ENCODE measurements at places on chromosomes 13 and 19.

- no peak overlapping the region for H3K27ac ChIP-seq
- no peak overlapping the region for H3K4me3 ChIP-seq
- peaks cover 11% of the 10 kb centered on the region for H3K36me3 ChIP-seq
- no peak for DNase-seq
- H3K27me3 ChIP-seq = no peaks in the 10 kb centered on the region
Measured at GRCh38 chr13:51687947-51688714, 103.9 kb downstream of the WDFY2 start.

- H3K36me3 ChIP-seq = peaks cover 35% of the 10 kb centered on the region
- peak overlapping the region; percentile 48 for H3K27ac ChIP-seq
- peaks cover 10% of the 10 kb centered on the region for H3K4me1 ChIP-seq
- DNase-seq = no peak
- H3K4me3 ChIP-seq = no peak overlapping the region
Measured at GRCh38 chr13:79361299-79361698, 44.8 kb downstream of the RBM26 start.

GRCh38 chr13:100875392-100876043 lies 200.9 kb upstream of the TMTC4 start:
- H3K27me3 ChIP-seq = peaks cover 8% of the 10 kb centered on the region
- peaks cover 2% of the 10 kb centered on the region for H3K36me3 ChIP-seq
- no peak for DNase-seq
- H3K4me1 ChIP-seq = no peaks in the 10 kb centered on the region
- H3K4me3 ChIP-seq = no peak overlapping the region
- no peak overlapping the region for H3K27ac ChIP-seq

DNA sequence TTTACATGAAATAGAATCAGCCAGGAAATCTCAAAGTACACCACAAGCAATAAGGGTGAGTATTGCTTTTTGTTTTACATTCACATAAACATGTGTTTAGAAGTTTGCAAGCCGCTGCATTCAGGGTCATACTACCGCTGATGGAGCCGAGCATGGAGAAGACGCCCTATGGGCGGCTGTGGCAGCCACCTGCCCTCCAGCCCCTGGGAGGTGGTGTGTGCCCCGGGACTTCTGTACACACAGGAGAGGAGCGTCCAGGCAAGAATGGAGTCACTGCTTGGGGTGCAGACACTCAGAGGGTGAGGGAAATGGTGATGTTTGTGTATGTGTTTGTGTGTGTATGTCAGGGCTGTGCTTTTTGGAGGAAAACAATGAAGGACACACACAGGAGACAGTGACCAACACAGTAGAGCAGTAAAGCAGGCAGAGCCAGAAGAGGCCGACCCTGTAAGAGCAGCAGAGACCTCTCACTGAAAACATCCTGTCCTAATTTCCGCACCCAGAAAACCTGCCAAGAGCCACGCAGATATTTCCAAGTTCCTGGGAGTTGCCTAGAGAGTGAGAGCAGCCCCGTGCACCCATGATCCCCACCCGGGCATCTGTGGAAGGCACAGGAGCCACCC lies 108.1 kb upstream of the GJB6 start:
- H3K27me3 ChIP-seq = peaks cover 3% of the 10 kb centered on the region
- H3K4me1 ChIP-seq = peaks cover 6% of the 10 kb centered on the region

DNA sequence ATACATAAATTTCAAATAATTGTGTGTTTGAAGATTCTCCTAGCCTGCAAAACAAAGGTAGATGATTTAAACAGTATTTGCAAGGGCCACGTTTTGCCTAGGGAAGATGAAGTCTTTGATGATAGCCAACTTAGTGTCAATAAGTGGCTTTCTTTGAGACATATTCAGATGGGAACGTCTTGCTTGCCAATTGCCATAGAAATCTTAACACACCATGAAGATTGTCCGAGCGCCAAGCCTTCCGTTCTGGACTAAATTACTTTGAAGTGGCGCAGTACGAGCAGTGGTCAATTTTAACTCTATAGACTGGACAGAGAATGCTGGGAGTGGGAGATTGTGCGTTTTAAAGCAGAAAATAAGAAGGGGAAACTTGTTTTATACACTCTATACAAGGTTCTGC lies 9.9 kb downstream of the ZIC5 start:
- no peaks in the 10 kb centered on the region for H3K4me1 ChIP-seq
- no peaks in the 10 kb centered on the region for H3K36me3 ChIP-seq

GRCh38 chr19:48807590-48808308 lies 3.1 kb downstream of the BCAT2 start:
- H3K27ac ChIP-seq = no peak overlapping the region
- no peak overlapping the region for H3K4me3 ChIP-seq
- DNase-seq = no peak
- no peaks in the 10 kb centered on the region for H3K27me3 ChIP-seq
- peaks cover 2% of the 10 kb centered on the region for H3K36me3 ChIP-seq
- H3K4me1 ChIP-seq = peaks cover 28% of the 10 kb centered on the region

- H3K4me3 ChIP-seq = no peak overlapping the region
- no peak for DNase-seq
- H3K27ac ChIP-seq = no peak overlapping the region
Measured at GRCh38 chr13:110971486-110971885, 56.6 kb upstream of the ANKRD10 start.

GRCh38 chr13:65710514-65710913 lies 1519.6 kb downstream of the PCDH9 start:
- H3K36me3 ChIP-seq = no peaks in the 10 kb centered on the region
- DNase-seq = no peak
- H3K27me3 ChIP-seq = no peaks in the 10 kb centered on the region
- no peak overlapping the region for H3K27ac ChIP-seq
- H3K4me3 ChIP-seq = no peak overlapping the region
